Metanephros (tissue), 2 donors: ENCODE measurements at places on chromosomes 5 and 9. TPM values are rescaled to one million over a fixed set of nuclear protein-coding genes. Genes with fewer than 3 reads are reported as not detected.

The REEP2 gene
- 3.0 TPM for total RNA-seq

The CHSY3 gene
- total RNA-seq, result 5.1 TPM

The PCDHGA10 gene
- 9.1 TPM for total RNA-seq

The BOD1 gene
- 57.7 TPM for total RNA-seq

The C1QTNF2 gene
- total RNA-seq, result 4.6 TPM

The ASPN gene
- total RNA-seq, result 33.7 TPM

The PCDHA1 gene
- total RNA-seq, result 0.12 TPM

The GRM6 gene
- total RNA-seq, result not detected

The FOXD4L5 gene
- 0.06 TPM for total RNA-seq

The PDE8B gene
- total RNA-seq, result 5.1 TPM
